Thoracic aorta (tissue), 2 donors: ENCODE measurements at places on chromosomes 13 and 19.

GRCh38 chr13:77114271-77114670, 87.3 kb upstream of the FBXL3 start:
- H3K27me3 ChIP-seq: no peaks in the 10 kb centered on the region
- H3K4me3 ChIP-seq: no peak overlapping the region
- no peak for DNase-seq
- no peak overlapping the region for H3K27ac ChIP-seq

GRCh38 chr13:48731957-48732569, 78.3 kb downstream of the CYSLTR2 start:
- no peaks in the 10 kb centered on the region for H3K4me1 ChIP-seq
- no peak overlapping the region for H3K4me3 ChIP-seq
- H3K27me3 ChIP-seq: no peaks in the 10 kb centered on the region
- no peak for DNase-seq
- no peaks in the 10 kb centered on the region for H3K36me3 ChIP-seq

GRCh38 chr13:86900906-86901305, 770.3 kb upstream of the SLITRK5 start:
- no peak for DNase-seq
- H3K27me3 ChIP-seq: no peaks in the 10 kb centered on the region
- no peaks in the 10 kb centered on the region for H3K36me3 ChIP-seq
- no peak overlapping the region for H3K4me3 ChIP-seq

DNA sequence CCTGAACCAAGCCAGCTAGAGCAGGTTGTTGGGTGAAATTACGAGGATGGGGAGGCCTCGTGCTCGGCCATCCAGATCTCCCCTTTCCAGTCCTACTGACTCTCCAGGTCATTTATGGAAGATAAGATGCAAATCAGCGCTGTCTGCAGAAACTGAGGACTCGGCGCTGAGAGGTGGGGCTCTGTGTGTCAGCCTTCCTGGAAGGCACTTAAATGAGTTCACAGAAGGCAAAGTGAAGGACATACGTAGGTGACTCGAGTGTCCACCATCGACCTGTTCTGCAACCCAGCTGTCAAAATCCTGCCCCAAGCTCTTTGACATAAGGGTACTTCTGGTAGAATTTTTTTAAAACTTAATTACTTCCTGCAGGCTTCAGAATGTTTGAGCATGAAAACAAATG, 86.4 kb downstream of the RAB20 start:
- H3K27me3 ChIP-seq: no peaks in the 10 kb centered on the region
- DNase-seq: no peak
- peaks cover 22% of the 10 kb centered on the region for H3K4me1 ChIP-seq
- H3K4me3 ChIP-seq: no peak overlapping the region
- no peak overlapping the region for H3K27ac ChIP-seq
- peaks cover 72% of the 10 kb centered on the region for H3K36me3 ChIP-seq

GRCh38 chr19:3563709-3564524, 6.5 kb upstream of the MFSD12 start:
- H3K27me3 ChIP-seq: no peaks in the 10 kb centered on the region
- H3K27ac ChIP-seq: no peak overlapping the region
- no peaks in the 10 kb centered on the region for H3K36me3 ChIP-seq
- no peaks in the 10 kb centered on the region for H3K4me1 ChIP-seq
- DNase-seq: no peak
- no peak overlapping the region for H3K4me3 ChIP-seq

GRCh38 chr19:5215431-5215830, 125.2 kb downstream of the PTPRS start:
- no peak overlapping the region for H3K4me3 ChIP-seq
- no peak for DNase-seq
- H3K27me3 ChIP-seq: no peaks in the 10 kb centered on the region

DNA sequence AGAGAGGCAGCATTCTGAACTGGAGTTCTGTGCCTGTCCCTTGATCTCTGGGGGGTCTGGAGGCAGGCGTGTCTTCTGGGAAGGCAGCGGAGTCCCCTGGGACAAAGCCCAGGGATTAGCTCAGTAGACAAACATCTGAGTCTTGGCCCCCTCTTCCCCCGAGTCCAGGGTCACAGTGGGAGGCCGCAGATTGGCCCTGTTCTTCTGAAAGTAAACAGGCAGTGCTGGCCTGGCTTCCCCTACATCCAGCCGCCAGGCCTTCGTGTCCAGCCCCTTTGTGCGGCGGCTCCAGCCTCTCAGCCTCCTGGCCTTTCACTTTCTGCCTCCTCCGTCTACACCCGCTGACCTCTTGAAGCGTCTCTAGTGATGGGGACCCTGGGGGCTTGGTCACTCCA, 989 bp downstream of the NFILZ start:
- no peak overlapping the region for H3K4me3 ChIP-seq
- H3K27me3 ChIP-seq: no peaks in the 10 kb centered on the region
- H3K4me1 ChIP-seq: peaks cover 16% of the 10 kb centered on the region
- peak overlapping the region; percentile 81 for H3K27ac ChIP-seq
- peak; percentile 35 for DNase-seq
- H3K36me3 ChIP-seq: no peaks in the 10 kb centered on the region

DNA sequence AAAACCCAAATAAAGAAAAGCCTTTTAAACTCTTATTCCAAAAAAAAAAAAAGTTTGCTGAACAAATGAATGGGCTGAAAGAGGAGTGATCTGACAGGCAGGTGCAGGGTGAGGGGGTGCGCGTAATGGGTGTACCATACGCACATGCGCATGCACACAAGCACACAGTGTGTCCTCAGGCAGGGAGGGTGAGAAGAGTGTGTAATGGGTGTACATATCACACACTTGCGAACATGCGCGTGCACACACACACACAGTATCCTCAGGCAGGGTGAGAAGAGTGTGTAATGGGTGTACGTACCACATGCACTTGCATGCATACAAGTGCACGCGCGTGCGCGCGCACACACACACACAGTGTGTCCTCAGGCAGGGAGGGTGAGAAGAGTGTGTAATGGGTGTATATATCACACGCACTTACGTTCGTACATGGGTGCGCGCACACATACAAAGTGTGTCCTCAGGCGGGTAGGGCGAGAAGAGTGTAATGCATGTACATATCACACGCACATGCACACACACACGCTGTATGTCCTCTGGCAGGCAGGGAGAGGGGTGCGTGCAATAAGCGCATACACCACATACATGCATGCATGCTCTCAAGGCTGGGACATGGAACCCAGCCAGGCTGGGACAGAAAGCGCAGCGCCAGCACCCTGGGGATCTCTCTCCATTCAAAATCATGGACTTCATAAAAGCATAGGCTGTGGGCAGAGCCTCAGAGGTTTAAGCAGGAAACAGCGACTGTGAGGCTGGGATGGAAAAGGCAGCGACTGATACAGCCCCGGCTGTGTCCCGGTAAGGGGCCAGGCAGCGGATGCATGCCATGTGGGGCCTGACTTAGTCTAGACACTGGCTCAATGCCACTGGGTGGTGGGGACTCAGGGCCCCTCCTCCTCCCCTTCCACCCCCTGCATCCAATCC, 70.4 kb downstream of the CEBPG start:
- H3K27ac ChIP-seq: no peak overlapping the region
- no peaks in the 10 kb centered on the region for H3K36me3 ChIP-seq
- H3K4me3 ChIP-seq: no peak overlapping the region
- H3K27me3 ChIP-seq: no peaks in the 10 kb centered on the region
- no peak for DNase-seq
- H3K4me1 ChIP-seq: no peaks in the 10 kb centered on the region

- no peak for DNase-seq
- no peaks in the 10 kb centered on the region for H3K27me3 ChIP-seq
- H3K36me3 ChIP-seq: peaks cover 54% of the 10 kb centered on the region
- no peaks in the 10 kb centered on the region for H3K4me1 ChIP-seq
- H3K27ac ChIP-seq: no peak overlapping the region
Measured at GRCh38 chr19:37227996-37228395, 10.0 kb downstream of the ZNF383 start.

DNA sequence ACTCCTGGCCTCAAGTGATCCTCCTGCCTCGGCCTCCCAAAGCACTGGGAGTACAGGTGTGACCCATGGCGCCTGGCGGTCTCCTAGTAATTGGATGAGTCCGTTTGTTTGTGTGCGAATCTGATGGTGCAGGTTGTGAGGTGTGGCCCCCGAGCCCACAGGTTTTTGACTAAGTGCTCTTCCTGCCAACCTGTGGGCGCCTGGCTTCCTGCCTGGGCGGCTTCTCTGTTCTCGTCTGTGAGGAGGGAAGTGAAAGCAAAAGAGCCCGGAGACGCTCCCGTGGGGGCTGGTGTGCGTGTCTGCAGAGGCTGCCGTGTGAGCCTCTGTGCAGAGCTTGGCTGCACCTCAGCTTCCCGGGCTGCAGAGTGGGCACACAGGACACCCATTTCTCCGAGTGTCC, 10.0 kb downstream of the ARHGAP45 start:
- H3K4me3 ChIP-seq: no peak overlapping the region
- H3K27ac ChIP-seq: no peak overlapping the region
- no peaks in the 10 kb centered on the region for H3K4me1 ChIP-seq
- no peak for DNase-seq

- H3K27ac ChIP-seq: no peak overlapping the region
- no peaks in the 10 kb centered on the region for H3K36me3 ChIP-seq
- no peak for DNase-seq
Measured at GRCh38 chr13:104253063-104253680, 1187.0 kb upstream of the SLC10A2 start.

GRCh38 chr13:61700620-61701019, 285.0 kb upstream of the PCDH20 start:
- no peak overlapping the region for H3K27ac ChIP-seq
- no peak overlapping the region for H3K4me3 ChIP-seq
- no peak for DNase-seq
- no peaks in the 10 kb centered on the region for H3K27me3 ChIP-seq
- no peaks in the 10 kb centered on the region for H3K4me1 ChIP-seq
- H3K36me3 ChIP-seq: no peaks in the 10 kb centered on the region

DNA sequence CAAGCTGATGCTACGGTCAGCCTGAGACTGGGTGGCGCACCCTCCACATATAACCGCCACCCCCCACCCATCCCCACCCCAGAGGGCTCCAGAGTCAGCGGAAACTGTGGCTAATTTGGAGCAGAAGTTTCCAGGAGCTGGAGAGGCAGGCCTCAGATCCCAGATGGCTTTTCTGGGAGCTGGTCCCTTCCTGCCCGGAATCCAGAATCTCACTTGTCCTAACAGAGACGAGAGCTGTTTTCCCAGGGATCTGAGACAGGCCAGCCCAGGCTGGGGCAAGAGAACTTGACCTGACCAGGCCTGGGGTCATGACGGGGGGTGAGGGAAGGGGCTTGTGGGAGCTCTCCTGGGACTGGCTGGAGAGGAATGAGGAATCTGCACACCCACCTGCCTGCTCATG, 6.5 kb downstream of the EPHX3 start:
- H3K4me3 ChIP-seq: no peak overlapping the region
- no peak overlapping the region for H3K27ac ChIP-seq
- H3K27me3 ChIP-seq: no peaks in the 10 kb centered on the region

GRCh38 chr19:17086834-17087233, 11.3 kb downstream of the MYO9B start:
- DNase-seq: no peak
- peak overlapping the region; percentile 14 for H3K27ac ChIP-seq
- H3K4me1 ChIP-seq: peaks cover 49% of the 10 kb centered on the region
- no peaks in the 10 kb centered on the region for H3K36me3 ChIP-seq

- no peaks in the 10 kb centered on the region for H3K36me3 ChIP-seq
- no peak for DNase-seq
- no peaks in the 10 kb centered on the region for H3K27me3 ChIP-seq
Measured at GRCh38 chr13:42275506-42275905, 3.6 kb downstream of the AKAP11 start.

DNA sequence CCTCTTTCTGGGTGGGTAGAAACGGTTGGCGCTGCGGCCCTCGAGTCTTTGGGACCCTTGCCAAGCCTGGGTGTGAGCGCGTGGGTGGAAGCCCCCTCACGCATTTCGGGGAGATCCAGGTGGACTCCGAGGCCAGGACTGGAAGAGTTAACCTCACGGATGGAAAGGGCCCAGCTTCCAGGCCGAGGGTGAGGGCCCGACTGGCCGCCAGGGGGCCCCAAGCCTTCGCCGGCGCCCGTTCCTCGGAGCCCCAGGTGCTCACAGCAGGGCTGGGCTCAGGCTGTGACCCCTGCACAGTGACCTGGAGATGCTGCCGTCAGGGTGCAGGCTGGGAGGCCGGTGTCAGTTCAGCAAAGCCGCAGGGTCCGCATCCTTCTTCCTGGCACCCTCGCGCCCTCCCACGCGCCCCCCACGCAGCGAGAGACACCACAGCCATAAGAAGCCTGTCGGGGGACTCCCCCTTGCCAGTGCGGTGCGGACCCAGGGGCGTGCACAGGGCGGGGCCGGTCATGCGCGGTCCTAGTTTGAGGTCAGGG, 34.2 kb upstream of the TMEM255B start:
- peak overlapping the region; percentile 78 for H3K4me3 ChIP-seq
- no peak overlapping the region for H3K27ac ChIP-seq
- peak; percentile 34 for DNase-seq
- H3K36me3 ChIP-seq: no peaks in the 10 kb centered on the region

DNA sequence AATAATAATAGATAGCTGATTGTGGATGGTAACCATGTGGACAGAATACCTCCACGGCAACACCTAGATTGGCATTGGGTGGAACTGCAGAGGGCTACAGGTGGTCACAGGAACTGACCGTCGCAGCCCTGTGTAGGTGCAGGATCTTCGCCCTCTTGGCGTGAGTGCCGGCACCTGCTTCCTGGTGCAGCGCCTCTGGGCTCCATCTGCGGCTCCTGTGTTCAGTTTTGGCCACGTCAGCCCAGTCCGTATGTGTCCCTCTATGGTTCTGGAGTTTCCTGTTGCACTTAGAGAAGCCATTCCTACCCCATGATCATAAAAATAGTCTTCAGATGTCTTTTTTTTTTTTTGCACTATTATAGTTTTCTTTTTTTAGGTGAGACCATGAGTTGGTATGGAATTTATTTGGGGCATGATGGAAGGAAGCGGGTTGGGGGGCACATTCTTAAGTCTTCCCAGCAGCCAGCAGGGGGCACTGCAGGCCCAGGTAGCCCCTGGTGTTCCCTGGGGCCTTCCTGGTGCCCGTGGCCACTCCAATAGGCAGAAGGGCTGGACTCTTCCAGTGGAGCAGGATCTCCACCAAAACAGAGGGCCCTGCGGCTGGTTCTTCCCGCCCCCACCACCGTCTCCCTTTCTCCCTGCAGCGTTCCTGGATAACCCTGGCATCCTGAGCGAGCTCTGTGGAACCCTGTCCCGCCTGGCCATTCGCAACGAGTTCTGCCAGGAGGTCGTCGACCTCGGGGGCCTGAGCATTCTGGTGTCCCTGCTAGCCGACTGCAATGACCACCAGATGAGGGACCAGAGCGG, 10.1 kb upstream of the SLC25A42 start:
- H3K4me3 ChIP-seq: no peak overlapping the region
- H3K4me1 ChIP-seq: no peaks in the 10 kb centered on the region
- DNase-seq: no peak
- H3K27ac ChIP-seq: no peak overlapping the region

- no peaks in the 10 kb centered on the region for H3K27me3 ChIP-seq
- no peak for DNase-seq
- peaks cover 59% of the 10 kb centered on the region for H3K36me3 ChIP-seq
- H3K4me1 ChIP-seq: no peaks in the 10 kb centered on the region
Measured at GRCh38 chr19:10553943-10554381, 10.3 kb downstream of the ATG4D start.

GRCh38 chr19:2215281-2215751, 20.8 kb downstream of the PLEKHJ1 start:
- H3K36me3 ChIP-seq: peaks cover 63% of the 10 kb centered on the region
- H3K4me3 ChIP-seq: no peak overlapping the region
- H3K27me3 ChIP-seq: no peaks in the 10 kb centered on the region
- H3K27ac ChIP-seq: no peak overlapping the region
- H3K4me1 ChIP-seq: no peaks in the 10 kb centered on the region
